T-helper 9 cell (primary cell): ENCODE measurements at places on chromosomes 12 and 14.

GRCh38 chr12:84572196-84572595 lies 340.4 kb downstream of the SLC6A15 start:
- DNase-seq: no peak

GRCh38 chr12:76556368-76556767 lies 3.2 kb downstream of the OSBPL8 start:
- DNase-seq: no peak

DNA sequence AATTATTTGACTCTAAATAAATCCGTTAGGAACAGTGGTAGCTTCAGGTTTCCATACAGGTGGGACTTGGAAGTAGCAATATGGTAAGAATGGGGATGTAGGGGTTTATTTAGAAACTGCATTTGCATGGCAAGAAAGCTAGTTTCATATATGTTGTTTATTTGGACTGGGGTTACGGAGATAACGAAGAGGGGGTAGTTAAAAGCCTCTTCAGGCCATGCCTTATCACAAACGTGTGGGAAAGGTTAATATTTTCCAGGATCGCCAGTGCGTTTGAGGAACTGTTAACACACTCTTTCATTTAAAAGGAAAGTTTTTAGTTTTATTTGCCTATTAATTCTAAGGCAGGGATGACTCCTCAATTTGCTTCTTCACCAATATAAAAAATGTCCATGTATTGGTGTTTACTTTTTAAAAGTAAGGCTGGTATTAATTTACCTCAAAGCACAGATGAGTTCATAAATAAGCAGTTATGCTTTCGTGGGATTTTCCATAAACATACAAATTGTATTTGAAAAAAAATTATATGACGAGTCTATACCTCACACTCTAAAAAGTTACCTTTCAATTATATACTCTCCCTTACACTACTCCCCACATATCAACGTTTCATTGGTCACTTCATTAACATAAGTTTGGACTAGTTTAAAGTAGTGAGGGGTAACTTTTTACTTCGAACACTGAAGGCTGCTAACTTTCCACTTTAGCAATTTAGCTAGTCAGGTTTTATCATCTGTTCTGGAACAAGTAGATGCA lies 814 bp downstream of the RAB2B start:
- no peak for DNase-seq

DNA sequence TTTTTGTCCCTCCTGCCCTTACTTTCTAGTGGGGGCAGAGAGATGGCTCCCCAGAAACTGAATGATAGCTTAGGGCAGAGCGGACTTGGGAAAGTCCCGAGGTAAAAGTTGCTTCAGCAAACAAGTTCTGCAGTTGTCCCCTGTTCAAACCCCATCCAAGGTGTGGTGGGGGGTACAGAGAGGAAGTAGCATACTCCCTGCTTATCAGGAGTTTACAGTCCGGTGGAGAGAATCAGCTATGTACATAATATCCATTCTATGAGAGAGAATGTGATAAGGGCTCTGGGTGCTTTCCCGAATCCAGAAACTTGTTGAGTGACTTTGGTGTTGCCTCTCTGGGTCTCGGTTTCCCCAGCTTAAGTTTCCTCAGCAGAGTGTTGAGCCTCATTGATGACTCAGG lies 40.4 kb upstream of the VRK1 start:
- DNase-seq: no peak

- no peak for DNase-seq
These were observed 82.2 kb upstream of the ATXN7L3B start for GRCh38 chr12:74455429-74455828.
